Endothelial cell (in vitro differentiated cells): ENCODE measurements at places on chromosomes 11 and 22. TPM values are rescaled to one million over a fixed set of nuclear protein-coding genes. Genes with fewer than 3 reads are reported as not detected.

GRCh38 chr11:59273373-59273841, 60.7 kb upstream of the MPEG1 start:
- DNase-seq: no peak
- no peaks in the 10 kb centered on the region for H3K36me3 ChIP-seq
- no peak overlapping the region for H3K27ac ChIP-seq
- H3K4me3 ChIP-seq: no peak overlapping the region

SMTNL1 gene
- 45.2 TPM for total RNA-seq

GRCh38 chr11:134164490-134165370, 59.0 kb downstream of the NCAPD3 start:
- peaks cover 47% of the 10 kb centered on the region for H3K27me3 ChIP-seq
- peaks cover 94% of the 10 kb centered on the region for H3K36me3 ChIP-seq
- no peak for DNase-seq
- peaks cover 10% of the 10 kb centered on the region for H3K4me1 ChIP-seq
- peak overlapping the region; percentile 91 for H3K4me3 ChIP-seq

RPS25 gene
- total RNA-seq: 1,293 TPM

DNA sequence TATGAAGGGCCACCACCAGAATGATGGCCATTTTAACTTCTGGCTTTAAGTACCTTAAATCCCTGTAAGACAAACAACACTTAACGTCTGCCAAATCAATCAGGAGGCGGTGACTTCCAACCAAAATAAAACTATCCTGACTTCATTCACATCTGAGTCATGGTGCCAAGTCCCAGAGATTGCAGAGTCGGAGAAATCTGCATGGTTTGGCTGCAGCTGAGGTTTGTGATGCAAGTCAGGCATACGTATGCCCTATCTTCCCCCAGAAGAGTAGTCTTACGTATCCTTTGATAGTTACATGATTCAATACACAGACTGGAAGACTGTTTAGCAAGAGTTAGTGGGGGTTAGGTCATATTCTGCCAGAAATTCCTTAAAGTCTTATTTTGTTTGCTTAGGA, 1.7 kb upstream of the GAB2 start:
- peaks cover 55% of the 10 kb centered on the region for H3K4me1 ChIP-seq
- H3K4me3 ChIP-seq: peak overlapping the region; percentile 42
- peaks cover 17% of the 10 kb centered on the region for H3K27me3 ChIP-seq
- H3K27ac ChIP-seq: no peak overlapping the region

DNA sequence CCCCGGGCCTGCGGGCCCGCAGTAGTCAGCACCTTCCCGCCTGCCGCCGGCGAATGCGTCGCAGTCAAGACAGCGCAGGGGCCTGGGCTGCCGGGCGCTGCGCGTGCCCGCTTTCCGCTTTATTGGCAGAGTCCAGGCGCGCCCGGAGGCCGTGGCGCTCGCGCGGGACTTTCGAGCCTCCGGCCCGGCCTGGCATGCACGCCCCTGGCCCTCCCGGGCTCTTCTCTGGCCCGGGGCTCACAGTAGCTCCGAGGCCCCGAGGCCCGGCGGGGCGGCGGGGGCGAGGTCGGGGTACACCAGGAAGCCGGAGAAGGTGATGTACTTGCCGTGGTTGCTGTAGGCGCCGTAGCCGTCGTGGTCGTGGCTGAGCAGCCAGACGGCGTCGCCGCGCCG, 3.1 kb downstream of the FAM180B start:
- H3K27me3 ChIP-seq: peaks cover 15% of the 10 kb centered on the region
- DNase-seq: no peak
